Fibroblast of villous mesenchyme (primary cell): ENCODE measurements at places on chromosomes 12 and 14. TPM values are rescaled to one million over a fixed set of nuclear protein-coding genes. Genes with fewer than 3 reads are reported as not detected.

Gene CTSG
- total RNA-seq: not detected in 2 replicates

Gene INHBC
- total RNA-seq: under 0.01 TPM in 1 of 2 replicates, not detected in the other

Gene IL26
- total RNA-seq: not detected in 2 replicates

Gene CLEC4C
- total RNA-seq: not detected in 2 replicates

Gene ZFYVE21
- 35.1 and 53.5 TPM in 2 replicates for total RNA-seq

Gene PMCH
- total RNA-seq: not detected in 2 replicates

Gene STON2
- 0.32 TPM in 1 of 2 replicates, not detected in the other for total RNA-seq

Gene CCDC175
- not detected in 2 replicates for total RNA-seq

Gene NKX2-1
- not detected in 2 replicates for total RNA-seq

Gene GPX2
- not detected in 2 replicates for total RNA-seq

Gene RFLNA
- 1.9 and 5.6 TPM in 2 replicates for total RNA-seq

Gene IL23A
- total RNA-seq: 0.32 TPM in 1 of 2 replicates, not detected in the other

Gene TTLL5
- 29.6 and 33.7 TPM in 2 replicates for total RNA-seq

Gene LRRIQ1
- under 0.01 TPM in 2 replicates for total RNA-seq

Gene EID3
- 11.6 and 25.0 TPM in 2 replicates for total RNA-seq

Gene TAS2R9
- not detected in 2 replicates for total RNA-seq

Gene OTOGL
- under 0.01 TPM in 2 replicates for total RNA-seq

Gene TCL1A
- total RNA-seq: not detected in 2 replicates

Gene TRPV4
- 0.43 and 0.97 TPM in 2 replicates for total RNA-seq

Gene AVPR1A
- total RNA-seq: under 0.01 TPM in 1 of 2 replicates, not detected in the other

Gene ANO2
- 0.43 TPM in 1 of 2 replicates, not detected in the other for total RNA-seq
